ENCODE measurements at places on chromosomes 13 and 19. TPM values are rescaled to one million over a fixed set of nuclear protein-coding genes. Genes with fewer than 3 reads are reported as not detected.

Gene ZNF665
- total RNA-seq: 6.5 TPM

Gene ERICH6B
- not detected for total RNA-seq

Gene APC2
- 0.14 TPM for total RNA-seq

Gene IL12RB1
- total RNA-seq: under 0.01 TPM

Gene RXFP2
- total RNA-seq: not detected

Gene ZNF541
- under 0.01 TPM for total RNA-seq

Gene NCAN
- total RNA-seq: under 0.01 TPM

Gene KIR3DL2
- total RNA-seq: not detected

Gene PRR19
- total RNA-seq: under 0.01 TPM
